ENCODE measurements at places on chromosomes 5 and 9.

GRCh38 chr5:74482523-74482922, 158.0 kb downstream of the ENC1 start:
- DNase-seq, result no peak

DNA sequence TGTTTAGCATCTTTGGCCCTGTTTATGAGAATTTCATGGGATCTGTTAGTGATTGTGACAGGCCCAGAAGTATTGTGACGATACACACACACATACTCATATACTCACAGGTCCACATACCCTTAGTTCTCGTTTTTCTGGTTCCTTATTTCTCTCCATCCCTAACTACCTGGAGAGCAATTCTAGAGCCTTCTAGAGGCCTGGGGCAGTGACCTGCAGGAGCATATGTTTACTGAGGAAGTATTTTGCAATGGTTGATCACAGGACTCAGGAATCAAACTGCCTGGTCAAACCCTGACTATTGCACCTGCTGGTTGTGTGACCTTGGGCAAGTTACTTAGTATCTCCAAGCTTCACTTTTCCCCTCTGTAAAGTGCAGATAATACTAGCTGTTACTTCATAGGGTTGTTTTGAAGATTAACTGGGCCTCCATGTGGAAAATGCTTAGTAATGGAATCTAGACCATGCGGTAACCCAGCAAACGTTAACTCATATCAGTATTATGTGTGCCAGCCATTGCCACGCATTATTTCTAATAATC, 8.7 kb downstream of the PAPPA start:
- DNase-seq, result no peak

DNA sequence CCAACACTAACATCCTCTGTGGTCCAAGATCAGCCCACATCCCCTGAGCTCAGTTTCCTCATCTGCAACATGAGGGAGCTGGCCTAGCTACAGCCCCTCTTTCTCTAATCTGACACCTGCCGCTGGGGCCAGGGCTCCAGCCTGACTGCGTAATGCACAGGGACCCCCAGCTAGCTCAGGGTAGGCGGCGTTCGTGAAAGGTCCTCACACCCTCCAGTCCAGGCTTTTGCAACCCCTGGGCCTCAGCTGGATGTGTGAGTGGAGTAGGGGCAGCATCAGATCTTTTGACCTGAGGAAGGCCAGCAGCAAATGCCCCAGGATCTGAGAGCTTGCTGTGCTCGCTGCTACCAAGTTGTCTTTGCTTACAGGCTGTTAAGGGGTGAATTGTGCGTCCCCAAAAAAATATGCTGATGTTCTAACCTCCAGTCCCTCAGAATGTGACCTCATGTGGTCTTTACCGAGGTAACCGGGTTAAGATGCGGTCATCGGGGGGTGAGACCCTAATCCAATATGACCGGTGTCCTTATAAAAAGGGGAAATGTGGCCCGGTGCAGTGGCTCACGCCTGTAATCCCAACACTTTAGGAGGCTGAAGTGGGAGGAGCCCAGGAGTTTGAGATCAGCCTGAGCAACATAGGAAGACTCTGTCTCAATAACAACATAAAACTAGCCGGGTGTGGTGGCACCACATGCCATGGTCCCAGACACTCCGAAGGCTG, 47.8 kb downstream of the PLPP7 start:
- DNase-seq, result no peak

GRCh38 chr9:16100537-16101091, 547.8 kb downstream of the CCDC171 start:
- DNase-seq, result no peak

DNA sequence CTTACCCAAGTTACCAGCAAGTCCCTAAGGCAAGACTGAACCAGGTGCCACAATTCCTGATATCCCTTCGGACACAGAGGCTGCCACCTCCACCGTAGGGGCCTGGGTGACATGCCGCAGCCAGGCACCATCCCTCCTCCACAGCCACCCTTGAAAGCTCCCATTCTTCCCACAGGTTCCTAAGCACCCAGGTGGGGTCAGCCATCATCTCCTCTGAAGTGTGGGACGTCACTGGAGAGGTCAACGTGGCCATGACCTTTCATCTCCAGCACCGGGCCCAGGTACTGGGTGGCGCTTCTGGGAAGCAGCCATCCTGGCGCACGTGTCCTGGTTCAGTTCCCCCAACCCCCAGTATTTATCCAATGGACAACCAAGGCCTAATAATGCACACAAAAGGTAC, 8.2 kb downstream of the ADGRD2 start:
- DNase-seq, result no peak

DNA sequence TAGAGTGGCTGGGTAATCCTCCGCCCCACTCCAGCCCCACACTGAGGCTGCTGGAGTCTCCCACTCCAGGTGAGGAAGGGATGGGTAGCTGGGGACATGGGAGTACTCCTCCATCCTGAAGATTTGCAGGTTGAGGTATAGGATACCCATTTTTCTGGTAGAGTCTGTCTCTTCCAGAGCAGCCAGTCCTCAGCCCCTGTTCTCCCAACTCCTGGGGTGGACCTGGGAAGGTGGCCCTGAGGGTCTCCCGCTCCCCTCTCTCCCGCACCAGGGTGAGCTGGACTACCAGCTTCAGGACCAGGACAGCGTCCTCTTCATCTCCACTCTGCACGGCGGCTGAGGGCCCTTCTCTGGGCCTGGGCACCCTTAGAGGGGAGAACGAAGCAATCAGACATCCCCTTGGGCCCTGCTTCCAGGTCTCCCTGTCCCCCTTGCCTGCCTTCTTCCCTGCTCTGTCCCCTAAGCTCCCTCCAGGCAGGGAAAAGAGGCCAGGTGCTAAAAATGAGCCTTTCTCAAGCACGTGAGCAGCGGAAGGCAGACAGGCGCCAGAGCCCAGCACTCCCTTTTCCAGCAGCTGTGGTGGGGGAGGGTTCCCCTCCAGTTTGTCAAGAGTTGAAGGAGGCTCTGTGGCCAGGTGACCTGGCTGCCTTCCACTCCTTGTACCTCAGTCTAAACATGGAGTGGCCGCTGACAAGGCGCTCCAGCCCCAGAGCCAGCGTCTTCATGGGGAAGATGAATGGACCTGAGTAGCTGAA, 18.4 kb downstream of the URM1 start:
- no peak for DNase-seq

DNA sequence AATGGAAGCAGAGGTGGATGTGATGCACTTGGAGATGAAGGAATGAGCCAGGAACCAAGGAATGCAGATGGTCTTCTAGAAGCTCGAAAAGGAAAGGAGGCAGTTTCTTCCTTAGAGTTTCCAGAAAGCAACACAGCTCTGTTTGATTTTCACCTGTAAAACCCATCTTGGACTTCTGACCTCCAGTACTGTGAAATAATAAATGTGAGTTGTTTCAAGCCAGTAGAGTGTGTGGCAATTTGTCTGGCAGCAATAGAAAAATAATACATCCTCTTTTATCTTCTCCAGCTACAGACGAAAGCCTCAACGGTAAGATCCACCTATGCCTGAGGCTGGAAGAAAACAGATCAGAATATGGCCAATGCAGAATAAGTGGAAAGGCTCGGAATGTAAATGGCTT, 199.7 kb downstream of the HINT1 start:
- no peak for DNase-seq

- DNase-seq, result no peak
Measured at GRCh38 chr9:105054491-105054890, 126.5 kb upstream of the ABCA1 start.

DNA sequence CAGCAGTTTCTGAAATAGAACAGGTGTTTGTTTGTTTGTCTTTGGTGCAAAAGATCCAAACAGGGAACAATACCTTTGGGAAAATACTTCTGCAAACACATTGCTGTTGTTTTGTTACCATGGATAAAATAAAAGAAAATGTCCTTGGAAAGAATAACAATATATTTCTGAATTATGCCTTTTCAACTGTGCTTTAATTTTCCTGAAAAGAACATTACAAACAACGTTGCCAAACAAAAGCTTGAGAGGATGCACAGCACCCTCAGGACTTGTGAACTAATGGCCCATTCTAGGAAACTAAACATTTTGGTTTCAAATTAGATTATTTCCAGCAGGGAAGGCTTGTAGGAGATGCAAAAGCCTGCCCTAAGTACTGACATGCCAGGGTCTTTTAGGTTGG, 967.2 kb downstream of the TLE4 start:
- DNase-seq, result no peak

DNA sequence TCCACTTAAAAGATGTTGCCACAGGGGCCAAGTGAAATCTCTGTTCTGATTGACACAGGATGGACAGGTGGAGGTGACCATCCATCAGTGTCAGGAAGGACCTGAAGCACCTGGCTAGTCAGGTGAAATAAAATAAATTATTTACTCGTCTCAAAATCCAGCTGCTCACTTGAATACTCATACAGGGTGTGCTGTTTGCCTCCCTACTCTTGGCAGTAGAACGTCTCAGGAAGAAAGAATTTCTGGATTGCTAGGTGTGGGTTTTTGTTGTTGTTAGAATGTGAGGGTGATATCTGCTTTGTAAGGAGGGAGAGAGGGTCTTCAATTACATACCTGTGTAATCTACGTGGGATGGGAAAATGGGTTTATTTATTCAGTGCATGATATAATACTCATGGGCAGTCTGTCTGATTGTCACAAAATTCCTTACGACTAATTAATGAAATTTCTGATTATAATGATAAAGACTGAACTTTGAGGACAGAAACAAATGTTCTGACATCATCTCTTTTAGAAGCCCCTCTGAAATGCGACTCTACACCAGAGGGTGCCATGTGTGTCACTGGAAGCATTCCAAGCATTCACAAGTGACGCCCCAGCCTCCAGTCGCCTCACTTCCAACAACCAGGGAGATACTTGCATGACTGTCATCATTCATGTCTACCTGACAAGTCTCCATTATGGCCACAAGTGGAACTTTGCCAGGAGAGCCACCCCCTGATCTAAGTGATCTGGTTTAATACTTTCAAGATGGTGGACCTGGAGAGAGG, 218.4 kb downstream of the GAPVD1 start:
- no peak for DNase-seq

- no peak for DNase-seq
Measured at GRCh38 chr9:134178394-134178767, 14.0 kb upstream of the RNU6ATAC start.

- no peak for DNase-seq
Measured at GRCh38 chr9:518540-518939, 303.9 kb downstream of the DOCK8 start.

DNA sequence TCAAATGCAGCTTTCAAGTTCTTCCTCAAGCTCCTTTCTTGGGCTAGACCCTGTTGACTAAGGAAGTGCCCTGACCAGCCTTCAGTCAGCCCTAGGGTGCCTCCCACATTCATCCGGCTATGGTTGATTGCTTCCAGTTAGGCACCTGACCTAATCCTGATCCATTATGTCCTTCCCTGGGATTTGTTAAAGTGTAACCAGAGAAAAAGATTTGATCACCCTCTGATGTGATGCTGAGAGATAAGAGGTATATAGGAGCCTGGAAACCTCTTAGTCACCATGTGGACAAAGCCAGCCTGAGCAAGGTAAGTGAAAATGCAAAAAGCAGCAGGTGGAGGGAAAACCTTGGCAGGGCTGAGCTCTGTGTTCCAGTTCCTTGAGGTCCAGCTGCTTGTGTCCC, 178.8 kb upstream of the ERCC6L2 start:
- no peak for DNase-seq

GRCh38 chr5:15585128-15585527, 85.1 kb downstream of the FBXL7 start:
- DNase-seq, result no peak

- DNase-seq, result no peak
Measured at GRCh38 chr5:89934069-89934468, 475.5 kb downstream of the CETN3 start.

- no peak for DNase-seq
Measured at GRCh38 chr5:68161156-68161555, 54.4 kb upstream of the PIK3R1 start.

GRCh38 chr5:181188700-181189362, 16.2 kb downstream of the TRIM7 start:
- peak; percentile 78 for DNase-seq

- DNase-seq, result no peak
Measured at GRCh38 chr9:33139421-33140228, 27.5 kb downstream of the B4GALT1 start.

DNA sequence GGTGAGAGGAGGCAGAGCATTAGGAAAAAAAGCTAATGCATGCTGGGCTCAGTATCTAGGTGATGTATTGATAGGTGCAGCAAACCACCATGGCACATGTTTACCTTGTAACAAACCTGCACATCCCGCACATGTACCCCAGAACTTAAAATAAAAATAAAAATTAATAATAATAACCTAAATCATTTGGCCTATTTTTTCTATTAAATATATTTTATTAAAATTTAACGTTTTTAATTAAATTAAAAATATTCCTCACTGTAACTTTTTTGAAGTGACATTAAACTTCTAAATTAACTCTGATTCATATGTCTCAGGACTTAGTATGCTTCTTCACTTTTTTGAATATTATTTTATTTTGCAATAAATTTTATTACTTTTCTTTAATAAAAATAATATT, 83.7 kb upstream of the PARP8 start:
- DNase-seq, result no peak

DNA sequence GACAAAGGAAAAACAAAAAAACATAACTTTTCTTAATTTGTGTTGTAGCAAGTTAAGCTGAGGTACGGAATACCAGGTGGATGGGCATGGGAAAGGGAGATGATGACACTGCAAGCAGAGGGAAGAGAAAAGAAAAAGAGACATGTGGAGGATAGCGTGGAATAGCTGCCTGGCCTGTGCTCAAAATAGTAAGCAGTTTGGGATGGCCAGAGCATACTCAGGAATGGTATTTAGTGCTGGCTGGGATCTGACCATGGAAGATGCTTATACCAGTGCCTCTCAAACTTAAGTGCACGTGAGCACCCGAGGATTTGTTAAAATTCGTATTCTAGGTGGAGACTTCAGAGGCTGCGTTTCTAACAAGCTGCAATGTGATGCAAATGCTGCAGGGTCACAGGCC, 41.3 kb downstream of the LNPEP start:
- DNase-seq, result no peak
